ENCODE measurements at places on chromosomes 7 and 10.
A peak's percentile ranks its signal among the peaks of the same experiment; 100 is the strongest.

DNA sequence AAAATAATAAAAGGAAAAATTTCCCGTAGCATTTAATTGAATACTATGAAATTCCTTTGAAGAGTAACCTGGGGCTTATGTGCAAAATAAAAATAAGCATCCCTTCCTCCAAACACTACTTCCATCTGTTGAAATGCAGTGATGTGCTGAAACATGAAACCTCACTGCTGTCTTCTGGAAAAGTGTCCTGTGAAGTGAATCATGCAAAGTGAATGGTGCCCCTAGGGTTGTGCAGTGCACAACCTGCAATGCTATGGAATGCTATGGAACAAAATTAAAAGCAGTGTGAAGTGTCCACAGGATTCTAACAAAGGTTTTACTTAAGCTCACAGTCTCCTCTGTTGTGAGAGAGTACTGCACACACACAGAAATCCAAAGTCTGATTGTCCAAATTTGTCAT lies 480.9 kb downstream of the ETV1 start:
- DNase-seq, result no peak

DNA sequence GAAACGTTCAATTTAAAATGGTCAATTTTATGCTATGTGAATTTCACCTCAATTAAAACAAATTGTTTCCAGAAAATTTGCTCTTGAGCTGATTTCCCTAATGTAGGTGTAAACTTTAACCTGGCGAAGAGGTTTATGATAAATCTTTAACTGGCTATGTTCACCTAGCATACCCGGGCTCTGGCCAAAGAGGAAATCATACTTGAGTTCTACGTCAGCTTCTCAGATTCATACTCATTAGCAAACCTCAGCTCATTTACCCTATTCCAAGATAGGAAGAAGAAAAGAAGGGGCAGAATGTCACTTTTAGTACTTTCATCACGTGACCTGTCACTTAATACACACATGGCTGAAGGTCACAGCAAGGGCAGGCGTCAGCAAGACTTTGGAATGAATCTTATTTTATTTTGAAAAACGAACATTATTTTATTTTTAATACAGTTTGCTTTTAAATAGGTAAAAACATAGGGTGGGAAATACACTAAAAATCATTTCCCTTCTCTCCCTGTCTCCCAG lies 97.0 kb downstream of the ABLIM1 start:
- no peak for DNase-seq

- no peak for DNase-seq
Observed at GRCh38 chr10:51007781-51008180, 66.5 kb upstream of the PRKG1 start.

GRCh38 chr7:7932553-7932952 lies 36.0 kb upstream of the GLCCI1 start:
- DNase-seq, result no peak

DNA sequence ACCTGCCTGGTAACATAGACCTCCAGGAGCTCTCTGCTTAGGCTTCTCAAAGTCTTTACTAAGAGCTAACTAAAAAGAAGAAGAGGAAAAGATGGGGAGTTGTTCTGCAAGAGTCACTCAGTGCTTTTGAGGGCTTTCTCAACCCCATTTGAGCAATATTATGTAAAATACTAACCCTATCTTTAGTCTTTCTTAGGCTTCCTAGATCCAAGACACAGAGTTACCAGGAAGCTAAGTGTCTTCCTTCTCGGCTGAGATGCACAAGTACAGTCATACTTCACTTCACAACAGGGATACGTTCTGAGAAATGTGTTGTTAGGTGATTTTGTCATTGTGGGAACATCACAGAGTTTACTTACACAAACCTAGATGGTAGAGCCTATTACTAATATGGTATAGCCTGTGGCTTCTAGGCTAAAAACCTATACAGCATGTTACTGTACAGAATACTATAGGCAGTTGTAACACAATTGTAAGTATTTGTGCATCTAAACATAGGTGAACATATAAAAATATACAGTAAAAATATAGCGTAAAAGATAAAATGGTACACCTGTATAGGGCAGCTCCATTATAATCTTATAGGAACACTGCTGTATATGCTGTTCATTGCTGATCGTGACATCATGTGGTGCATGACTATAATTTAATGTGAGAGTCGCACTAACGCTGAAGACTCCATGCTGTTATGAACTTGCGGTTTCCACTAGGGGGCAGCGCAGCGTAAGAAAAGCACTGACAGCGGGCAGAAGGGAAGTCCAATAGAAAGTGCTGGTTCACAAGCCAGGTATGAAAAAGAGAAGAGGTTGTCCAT lies 16.3 kb downstream of the ANKRD22 start:
- DNase-seq, result peak; percentile 38

GRCh38 chr7:128406314-128407232 lies 3.2 kb downstream of the IMPDH1 start:
- DNase-seq, result peak; percentile 48

All from GM13977 (cell line).